ENCODE measurements at places on chromosomes 3 and 15. TPM values are rescaled to one million over a fixed set of nuclear protein-coding genes. Genes with fewer than 3 reads are reported as not detected.

Gene CEP152
- 3.6 TPM for polyA plus RNA-seq

GRCh38 chr3:61562721-61563312 is 1.4 kb downstream of the PTPRG start:
- DNase-seq, result peak; percentile 66

GRCh38 chr15:52343831-52344230 is 48.2 kb upstream of the MYO5C start:
- peak; percentile 61 for DNase-seq

GRCh38 chr3:146072061-146072460 is 88.9 kb downstream of the PLOD2 start:
- no peak for DNase-seq

- DNase-seq, result peak; percentile 67
These were observed 1105.4 kb downstream of the TUSC7 start for GRCh38 chr3:117814975-117815374.

All from GM23248 (cell line).